Head of caudate nucleus (tissue), 42 donors: ENCODE measurements at places on chromosomes 5 and 9.

- no peak for DNase-seq
These were observed 55.5 kb upstream of the FST start for GRCh38 chr5:53424686-53425615.

DNA sequence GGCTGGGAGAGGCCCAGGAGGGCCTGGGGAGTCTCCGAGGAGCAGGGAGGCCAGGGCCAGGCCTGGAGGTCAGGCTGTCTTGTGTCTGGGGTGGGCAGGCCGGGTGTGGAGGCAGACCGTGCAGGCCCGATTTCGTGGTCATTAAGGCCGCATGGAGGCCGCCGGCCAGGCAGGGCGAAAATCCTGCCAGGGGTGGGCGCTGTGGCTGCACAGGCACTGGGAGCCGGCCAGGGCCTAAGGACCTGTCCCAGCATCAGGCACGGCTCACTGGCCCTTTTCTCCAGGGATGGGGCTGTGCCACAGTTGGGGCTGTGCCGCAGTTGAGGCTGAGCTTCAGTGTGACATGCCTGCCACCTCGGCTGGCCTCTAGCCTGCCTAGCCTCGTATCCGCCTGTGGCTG is 35.9 kb downstream of the ASS1 start:
- DNase-seq = peak; percentile 56

GRCh38 chr5:470961-471749 is 28.2 kb downstream of the EXOC3 start:
- DNase-seq = no peak

GRCh38 chr9:116592970-116593369 is 94.1 kb upstream of the TRIM32 start:
- DNase-seq = no peak

GRCh38 chr5:117210796-117211195 is 636.2 kb upstream of the SEMA6A start:
- no peak for DNase-seq

GRCh38 chr9:107059220-107059619 is 196.3 kb downstream of the ZNF462 start:
- DNase-seq = no peak

GRCh38 chr9:120235081-120235480 is 344.9 kb downstream of the CDK5RAP2 start:
- no peak for DNase-seq

GRCh38 chr5:96721351-96721977 is 59.3 kb downstream of the CAST start:
- DNase-seq = no peak

DNA sequence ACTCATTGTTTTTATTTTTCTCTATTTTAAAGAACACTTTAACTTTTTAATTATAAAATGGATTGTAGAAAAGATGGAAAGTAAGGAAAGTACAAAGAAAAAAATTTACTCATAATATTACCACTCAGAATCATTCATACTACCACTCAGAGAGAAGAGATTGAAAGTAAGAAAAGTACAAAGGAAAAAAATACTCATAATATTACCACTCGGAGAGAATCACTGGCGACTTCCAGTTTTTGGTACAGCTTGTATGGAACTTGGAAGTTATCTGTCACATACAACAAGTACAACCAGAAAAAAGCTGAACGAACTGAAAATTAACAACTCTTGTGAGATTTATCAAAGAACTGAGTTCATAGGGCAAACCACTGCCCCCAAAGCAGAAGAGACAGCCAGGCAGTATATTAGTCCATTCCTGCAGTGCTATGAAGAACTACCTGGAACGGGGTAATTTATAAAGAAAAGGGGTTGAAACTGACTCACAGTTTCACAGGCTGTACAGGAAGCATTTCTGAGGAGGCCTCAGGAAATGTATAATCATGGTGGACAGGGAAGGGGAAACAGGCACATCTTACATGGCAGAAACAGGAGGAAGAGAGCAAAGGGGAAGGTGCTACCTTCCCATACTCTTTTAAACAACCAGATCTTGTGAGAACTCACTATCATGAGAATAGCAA is 183.9 kb downstream of the SMARCA2 start:
- DNase-seq = no peak

GRCh38 chr5:87853541-87853940 is 415.1 kb downstream of the TMEM161B start:
- DNase-seq = no peak

DNA sequence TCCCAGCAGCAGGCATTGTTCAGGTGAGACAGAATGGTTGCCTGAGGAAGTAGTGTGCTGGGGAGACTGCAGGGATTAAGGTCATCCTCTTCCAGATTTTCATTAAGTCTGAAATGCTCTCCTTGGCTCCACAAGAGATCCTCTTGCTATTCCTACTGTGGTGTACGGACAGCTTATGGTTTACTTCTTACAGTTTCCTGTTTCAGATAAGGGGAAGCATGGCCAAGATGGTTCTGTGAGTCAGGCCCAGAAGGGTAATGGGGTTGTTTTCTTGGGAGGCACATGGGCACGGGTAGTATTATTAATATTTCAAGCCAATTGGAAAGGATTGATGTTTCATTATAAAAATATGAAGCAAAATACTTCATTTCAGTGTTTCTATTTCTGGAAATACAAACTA is 42.9 kb downstream of the GLRX start:
- DNase-seq = no peak

DNA sequence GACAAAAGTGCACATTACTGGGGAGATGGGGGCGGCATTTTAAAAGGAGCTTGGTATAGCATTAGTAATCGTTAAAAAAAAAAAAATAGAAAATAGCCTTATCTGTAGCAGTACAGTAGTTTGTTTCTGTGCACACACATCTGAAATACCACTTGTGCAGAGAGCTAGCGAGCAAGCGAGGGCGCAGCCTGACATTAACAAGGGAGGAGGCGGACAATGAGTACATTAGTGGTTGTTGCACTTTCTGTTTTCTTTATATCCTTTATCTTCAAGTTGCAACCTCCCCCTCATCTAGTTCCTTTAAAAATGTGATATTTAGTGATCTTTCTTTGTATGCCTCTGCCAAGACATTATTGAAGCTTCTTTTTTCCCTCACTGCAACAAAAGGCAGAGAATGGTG is 880 bp upstream of the PTPDC1 start:
- DNase-seq = peak; percentile 57

GRCh38 chr9:11742471-11742870 is 950.7 kb upstream of the TYRP1 start:
- DNase-seq = no peak

DNA sequence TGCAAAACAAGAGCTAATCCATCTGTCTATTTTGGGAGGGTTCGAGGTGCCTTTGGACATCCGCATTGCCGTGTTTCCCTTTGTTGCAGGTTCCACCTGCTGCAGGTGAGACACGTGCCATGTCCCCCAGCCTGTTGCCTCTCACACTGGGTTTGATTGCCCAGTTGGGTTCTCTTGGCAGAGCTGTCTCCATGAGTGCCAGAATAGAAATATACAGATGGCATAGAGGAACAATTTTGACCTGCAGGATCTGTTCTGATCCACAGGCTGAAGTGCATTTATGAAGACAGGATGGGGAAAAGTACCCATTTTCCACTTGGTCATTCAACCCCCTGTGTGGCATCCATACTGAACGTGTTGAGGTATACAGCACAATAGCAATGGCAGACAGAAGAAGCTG is 178.1 kb downstream of the SGCD start:
- no peak for DNase-seq

DNA sequence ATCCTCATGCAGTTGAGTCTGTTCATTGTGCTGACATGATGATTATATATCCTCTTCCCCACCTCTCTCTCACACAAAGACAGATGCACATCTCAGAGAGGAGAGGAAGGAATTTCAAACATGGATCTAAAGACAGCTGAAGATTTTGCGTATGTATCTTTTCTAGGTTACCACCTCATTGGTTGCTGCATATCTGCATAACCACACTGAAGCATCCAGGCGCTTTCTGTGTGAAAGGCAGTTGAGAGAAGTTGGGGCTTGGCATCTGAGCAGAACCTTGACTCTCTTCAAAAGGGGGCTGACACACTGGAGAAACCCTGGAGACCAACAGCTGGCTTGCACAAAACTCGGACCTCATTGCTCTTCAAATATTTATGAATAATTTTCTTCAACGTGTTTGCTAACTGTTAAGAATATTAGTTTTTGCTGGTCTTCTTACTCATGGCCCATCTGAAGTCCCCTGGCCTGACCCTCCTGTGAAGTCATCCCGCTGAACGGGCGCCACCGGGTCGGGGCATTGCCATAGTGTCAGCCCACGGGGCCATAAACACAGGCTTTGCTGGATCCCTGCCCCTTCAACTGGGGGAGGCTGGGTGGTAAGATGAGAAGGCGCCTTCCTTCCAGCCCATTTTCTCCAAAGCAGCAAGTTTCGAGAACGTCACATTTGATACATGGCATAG is 593.2 kb upstream of the CLINT1 start:
- no peak for DNase-seq

DNA sequence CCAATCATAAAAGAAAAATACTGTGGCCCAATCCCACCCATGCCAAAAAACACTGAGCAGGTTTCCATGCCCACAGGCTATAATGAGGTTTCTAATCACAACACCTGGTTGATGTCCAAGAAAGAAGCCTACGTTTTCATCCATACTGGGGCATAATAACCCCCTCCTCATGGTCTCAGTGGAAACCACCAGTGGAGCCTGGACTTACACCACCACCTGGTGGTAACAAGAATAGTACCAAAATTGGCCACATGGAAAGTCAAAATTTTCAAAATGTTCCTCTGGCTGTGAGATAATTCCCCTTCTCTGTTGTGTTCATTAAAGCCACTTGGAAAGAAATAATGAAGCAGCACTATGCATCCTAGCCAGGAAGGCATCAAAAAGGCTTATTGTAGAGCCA is 687.3 kb upstream of the ST8SIA4 start:
- DNase-seq = no peak

DNA sequence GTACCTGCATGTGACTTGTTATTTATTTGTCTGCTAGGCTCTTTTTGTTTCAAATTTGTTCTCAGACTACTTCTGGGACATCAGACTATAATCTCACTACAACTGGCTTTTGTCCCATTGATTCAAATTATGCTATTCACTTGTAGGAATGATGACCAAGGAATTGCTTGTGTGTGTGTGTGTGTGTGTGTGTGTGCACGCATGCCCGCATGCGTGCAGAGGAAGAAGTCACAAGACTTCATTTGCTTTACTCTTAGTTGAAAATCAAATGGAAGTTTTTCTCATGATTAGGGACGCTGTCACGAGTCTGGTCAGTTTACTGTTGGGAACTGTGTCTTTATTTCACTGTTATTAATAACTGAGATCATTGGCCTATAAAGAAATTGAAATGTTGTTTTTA is 268.7 kb downstream of the RAB3C start:
- DNase-seq = no peak

DNA sequence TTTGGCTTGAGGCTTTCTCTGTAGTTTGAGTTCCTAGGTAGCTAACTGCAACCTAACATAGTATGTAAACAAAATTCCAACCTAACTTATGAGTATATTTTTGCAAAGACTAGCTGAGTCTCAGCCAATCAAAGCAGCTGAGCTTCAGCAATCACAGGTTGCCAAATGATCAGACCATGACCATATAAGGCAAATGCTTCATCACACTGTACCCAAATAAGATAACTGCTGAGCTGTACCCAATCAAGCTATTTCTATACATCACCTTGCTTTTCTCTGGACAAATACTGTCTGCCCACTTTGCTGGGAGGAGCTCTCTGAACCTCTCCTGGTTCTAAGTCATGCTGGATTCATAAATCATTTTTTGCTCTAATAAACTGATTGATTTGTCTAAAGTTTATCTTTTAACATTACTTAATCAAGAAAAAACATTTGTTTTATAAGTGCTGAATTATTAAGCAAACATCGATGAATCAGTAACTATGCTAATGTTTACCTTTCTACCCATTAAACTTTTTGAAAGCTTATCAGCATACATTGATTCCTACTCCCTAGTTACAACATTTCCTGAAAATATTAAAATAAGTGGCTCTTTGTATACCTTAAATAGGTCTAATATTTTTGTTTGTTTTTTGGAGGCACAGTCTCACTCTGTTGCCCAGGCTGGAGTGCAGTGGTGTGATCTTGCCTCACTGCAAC is 129.7 kb upstream of the PCA3 start:
- no peak for DNase-seq

- DNase-seq = no peak
These were observed 31.6 kb upstream of the TGFBR1 start for GRCh38 chr9:99073347-99073746.

DNA sequence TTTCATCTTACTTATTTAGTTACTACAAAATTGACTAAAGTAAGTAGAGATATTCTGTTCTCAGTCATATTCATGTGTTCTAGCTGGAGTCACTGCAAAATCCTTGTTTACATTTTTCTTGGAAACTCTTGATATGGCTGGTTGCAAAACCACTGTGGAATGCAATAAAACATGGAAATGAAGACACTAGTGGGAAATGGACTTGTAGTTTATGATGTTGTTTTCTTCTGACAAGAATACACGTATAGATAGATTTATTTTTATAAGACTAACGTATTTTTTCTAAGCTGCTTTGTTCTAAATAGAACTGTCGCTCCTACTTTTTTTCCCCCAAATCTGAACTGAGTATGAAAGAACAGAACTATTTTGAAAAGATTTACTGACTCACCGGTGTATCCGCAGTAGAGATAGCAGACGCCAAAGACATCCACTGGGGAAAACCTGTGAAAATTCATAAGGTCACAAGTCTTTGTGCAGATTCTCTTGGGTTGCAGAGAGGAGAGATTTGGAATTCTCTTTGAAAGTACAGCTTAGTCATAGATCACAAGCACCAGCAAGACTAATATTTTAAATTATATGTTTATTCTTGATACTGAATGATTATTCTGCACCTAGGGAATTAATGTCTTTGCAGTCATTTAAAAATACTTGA is 119.6 kb upstream of the TAF11L2 start:
- no peak for DNase-seq

DNA sequence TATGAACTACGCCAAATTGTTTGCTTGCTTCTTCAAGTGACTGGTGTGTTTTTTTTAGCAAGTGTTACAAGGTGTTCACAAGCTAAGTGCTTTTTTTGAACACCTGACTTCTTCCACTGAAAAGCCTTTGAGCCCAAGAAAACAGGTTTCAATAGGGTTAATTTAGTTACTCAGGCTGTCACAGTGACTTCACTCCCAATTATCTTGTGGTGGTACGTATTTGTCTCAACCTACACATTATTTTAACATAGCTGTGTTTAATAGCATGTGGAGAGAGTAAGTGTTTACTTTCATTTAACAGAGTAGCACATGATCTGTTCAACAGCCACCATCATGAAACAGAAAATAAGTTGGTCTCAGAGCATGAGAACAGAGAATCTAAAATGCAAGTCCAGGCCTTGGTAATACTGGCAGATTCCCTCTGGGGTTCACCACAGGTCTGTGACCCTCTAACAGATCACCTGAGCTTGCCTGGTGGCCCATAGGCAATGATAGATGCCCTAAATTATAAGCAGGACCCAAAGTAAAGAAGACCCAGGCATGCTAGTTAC is 267.7 kb upstream of the SMARCA2 start:
- DNase-seq = no peak

- no peak for DNase-seq
These were observed 30.3 kb downstream of the FAM240B start for GRCh38 chr9:38689678-38690077.

- DNase-seq = no peak
These were observed 340.7 kb upstream of the IRX2 start for GRCh38 chr5:3092211-3092610.
